ENCODE measurements at places on chromosomes 3 and 15.

GRCh38 chr3:13217736-13218540, 144.7 kb upstream of the IQSEC1 start:
- DNase-seq: no peak

DNA sequence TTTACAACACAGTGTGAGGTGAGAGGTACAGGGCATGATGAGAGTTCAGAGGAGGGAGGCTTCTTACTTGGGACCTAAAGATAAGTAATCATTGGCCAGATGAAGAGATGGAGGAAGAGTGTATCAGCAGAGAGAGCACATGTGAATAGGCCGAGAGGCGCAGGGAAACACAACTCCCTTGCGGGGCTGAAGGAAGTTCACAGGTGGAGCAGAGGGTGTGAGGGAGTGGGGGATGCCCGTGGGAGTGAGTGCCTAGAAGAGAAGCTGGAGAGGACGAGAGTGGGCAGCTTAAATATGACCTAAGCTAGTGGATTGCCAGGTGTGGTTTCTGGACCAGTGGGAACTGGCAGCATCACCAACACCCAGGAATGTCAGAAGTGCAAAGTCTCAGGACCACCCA, 98.2 kb upstream of the TBC1D5 start:
- DNase-seq: no peak

DNA sequence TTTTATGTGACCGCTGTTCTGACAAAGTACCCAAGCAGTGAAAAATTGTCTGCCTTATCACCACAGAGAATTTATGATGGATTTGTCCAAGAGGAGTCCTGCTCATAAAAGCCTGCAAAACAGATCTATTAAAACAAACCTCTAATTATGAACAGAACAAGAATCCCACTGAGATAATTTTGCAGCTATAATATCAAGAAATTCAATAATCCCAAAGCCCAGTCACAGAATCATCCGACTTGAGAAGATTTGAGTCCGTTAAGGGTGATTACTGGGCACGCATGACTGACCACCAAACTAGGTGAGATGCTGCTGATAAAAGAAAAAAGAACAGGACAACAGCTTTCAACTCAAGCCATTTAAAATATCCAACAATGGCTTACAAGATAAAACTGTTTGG, 231.0 kb upstream of the WNT5A start:
- DNase-seq: no peak

DNA sequence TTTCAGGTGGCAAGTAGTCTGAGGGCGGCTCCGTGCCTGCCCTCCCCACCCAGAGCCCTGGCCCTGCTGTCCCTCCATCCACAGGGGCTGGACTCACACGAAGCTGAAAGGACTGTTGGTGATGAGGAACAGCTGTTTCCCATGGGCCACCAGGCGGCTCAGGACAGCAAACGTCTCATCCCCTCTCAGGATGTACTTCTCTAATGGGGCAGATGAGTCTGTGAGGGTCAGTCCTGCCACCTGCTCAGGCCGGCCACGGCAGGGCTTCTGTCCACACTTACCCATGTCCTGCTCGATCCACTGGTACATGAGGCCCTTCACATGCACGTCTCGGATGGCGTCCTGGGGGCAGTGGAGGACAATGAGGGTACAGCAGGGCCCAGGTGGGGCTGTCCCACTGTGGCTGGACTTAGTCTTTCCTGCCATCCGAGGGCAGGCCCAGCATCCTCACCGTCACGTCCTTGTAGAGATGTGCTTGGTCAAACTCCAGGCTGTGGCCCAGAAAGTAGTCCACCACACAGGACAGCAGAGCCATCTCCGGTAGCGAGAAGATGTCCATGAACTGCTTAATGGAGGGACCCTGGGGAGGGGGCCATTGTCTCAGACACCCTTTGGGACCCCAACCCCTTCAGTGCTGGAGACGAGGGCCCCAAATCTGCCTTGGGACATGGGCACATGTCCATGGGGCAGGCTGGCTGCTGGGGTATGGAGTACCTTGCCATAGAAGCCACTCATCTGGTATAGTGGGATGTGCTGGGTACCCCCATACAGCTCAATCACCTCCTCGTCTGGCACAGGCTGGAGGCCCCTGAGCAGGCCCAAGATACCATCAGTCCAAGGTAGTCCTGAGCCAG, 5.7 kb downstream of the NT5DC2 start:
- peak; percentile 7 for DNase-seq

DNA sequence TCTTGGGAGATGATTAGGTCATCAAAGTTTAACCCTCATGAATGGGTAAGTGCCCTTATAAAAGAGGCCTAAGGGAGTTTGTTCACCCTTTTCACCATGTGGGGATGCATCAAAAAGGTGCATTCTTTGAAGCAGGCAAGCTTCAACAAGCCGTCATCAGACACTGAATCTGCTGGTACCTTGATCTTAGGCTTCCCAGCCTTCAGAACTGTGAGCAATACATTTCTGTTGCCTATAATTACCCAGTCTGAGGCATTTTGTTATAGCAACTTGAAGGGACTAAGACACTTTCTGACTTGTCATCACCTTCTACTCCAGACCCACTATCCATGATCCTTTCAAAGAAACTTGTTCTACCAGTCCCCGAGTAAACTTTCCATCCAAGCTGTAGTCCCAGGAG, 44.6 kb upstream of the LRRC58 start:
- DNase-seq: no peak

DNA sequence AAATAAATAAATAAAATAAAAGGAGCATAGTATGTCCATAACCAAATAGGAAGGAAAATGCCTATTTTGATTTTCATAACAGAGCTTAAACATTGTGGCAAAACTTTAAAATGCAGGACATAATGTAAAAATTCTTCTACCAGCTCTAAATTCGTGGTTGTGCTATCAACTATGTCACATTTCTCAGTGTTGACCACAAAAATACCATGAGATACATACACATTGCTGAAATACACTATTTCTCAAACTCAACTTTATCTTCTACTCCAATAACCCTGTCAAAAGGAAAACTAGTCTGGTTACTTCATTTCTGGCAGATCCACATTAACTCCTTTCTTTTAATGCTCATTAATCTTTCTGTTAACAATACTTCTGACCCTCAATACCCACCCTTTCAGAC, 523.2 kb downstream of the FHIT start:
- no peak for DNase-seq

GRCh38 chr3:195753581-195753980, 32.8 kb downstream of the MUC20 start:
- DNase-seq: no peak

DNA sequence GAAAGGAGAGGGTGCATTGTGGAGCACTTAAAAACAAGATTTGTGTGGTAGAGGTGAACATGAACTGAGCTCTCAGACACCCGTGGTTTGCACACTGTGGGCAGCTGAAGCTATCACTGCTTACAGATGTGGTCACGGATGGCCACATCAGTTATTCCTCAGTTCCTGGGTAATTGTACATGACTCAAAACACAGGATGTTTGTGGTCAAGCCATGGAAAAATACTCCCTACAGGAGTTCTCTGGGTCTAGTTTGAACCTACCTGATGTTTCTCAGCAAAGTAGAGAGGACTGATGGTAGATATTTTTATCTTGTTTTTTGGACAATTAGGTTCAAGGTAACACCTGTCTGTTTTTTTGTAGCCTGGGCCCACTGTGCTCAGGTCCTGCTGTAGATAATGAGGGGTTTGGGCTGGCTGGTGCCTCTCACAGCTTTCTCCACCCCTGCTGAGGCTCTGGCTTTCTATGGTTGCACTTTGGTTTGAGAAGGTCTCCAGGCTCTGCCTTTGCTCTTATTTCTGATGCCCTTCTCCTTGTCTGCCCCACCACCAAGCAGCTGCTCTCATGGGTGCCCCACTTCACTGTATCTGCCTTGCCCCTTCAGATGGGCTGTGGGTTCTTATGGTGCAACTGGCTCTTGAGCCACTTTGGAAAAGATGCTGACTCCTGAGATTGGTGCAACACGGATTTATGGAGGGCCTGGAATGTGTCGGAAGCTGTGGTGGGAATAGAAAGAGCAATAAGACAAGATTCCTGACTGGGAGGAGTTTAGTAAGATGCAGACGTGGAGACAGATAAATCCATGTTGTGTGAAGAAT, 40.1 kb downstream of the CDCP1 start:
- DNase-seq: peak; percentile 37

- DNase-seq: no peak
Measured at GRCh38 chr3:64111083-64111482, 87.8 kb upstream of the PSMD6 start.

DNA sequence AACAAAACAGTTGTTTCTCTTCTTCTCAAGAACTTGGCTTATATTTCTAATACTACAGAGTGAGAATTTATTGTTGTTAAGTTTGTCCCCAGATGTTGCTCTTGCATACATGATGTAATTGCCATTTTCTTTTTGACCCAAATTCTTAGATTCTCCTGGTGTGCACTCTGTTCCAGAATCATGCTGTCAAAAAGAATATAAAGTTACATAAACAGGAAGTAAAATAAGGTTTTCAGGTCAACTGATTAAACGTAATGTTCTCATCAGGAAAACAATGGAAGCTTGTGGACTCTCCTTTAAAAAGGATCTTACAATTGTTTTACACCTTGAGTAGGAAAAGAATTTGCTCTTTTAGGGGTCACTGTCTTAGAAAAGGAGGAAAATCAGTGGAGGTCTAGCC, 121.8 kb downstream of the ADAM10 start:
- no peak for DNase-seq

DNA sequence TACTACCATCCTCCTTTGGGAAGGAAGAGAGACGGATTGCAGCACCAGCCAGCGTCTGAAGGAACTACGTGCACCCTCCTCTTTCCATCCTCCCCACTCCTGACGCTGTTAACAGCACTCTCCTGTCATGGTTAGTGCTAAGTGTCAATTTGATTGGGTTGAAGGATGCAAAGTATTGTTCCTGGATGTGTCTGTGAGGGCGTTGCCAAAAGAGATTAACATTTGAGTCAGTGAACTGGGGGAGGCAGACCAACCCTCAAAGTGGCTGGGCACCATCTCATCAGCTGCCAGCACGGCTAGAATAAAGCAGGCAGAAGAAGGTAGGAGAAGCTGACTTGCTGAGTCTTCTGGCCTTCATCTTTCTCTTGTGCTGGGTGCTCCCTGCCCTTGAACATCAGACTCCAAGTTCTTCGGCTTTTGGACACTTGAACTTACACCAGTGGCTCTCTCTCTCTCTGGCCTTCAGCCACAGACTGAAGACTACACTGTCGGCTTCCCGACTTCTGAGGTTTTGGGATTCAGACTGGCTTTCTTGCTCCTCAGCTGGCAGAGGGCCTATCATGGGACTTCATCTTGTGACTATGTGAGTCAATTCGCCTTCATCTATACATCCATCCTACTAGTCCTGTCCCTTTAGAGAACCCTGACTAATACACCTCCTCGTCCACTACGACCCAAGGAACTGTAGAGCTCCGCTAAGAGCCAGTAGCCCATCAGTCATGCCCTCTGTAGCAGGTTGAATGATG, 128.2 kb upstream of the HES1 start:
- no peak for DNase-seq

DNA sequence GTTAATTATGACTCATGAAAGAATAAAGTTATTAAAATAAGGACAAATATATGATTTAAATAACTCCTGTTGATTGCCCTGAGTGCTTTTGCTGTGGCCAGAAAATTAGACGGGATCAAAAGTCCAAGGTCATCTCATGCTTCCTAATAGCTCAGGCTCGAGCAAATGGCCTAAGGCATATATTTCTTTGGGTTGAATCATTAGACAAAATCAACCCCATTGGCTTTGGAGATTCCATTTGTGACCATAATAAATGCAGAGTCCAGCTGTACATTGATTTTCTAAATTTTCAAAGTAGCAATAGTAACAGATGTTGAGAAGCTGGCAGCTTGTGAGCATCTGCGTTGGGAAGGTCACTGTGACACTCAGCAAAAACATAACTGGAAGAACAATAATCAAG, 464.5 kb upstream of the TGFBR2 start:
- no peak for DNase-seq

- DNase-seq: no peak
Measured at GRCh38 chr15:36882487-36883131, 217.7 kb downstream of the MEIS2 start.

DNA sequence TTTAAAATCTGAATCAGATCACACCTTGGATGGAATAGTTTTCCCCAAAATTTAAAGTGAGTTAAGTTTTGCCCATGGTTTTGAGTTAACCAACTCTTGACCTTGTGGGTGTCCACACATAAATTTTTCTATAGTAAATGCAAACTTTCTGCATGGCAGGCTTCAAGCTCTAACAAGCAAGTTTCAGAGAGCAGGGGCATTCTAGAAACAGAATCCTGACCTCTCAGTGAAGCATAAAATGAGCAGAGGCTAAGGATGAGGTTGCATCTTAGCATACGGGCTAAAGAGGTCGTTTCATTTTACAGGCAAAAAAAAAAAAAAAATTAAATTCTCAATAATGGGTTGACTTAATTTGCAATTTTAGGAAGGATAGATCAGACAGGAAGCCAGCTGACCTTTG, 32.1 kb downstream of the CDC25A start:
- DNase-seq: no peak

DNA sequence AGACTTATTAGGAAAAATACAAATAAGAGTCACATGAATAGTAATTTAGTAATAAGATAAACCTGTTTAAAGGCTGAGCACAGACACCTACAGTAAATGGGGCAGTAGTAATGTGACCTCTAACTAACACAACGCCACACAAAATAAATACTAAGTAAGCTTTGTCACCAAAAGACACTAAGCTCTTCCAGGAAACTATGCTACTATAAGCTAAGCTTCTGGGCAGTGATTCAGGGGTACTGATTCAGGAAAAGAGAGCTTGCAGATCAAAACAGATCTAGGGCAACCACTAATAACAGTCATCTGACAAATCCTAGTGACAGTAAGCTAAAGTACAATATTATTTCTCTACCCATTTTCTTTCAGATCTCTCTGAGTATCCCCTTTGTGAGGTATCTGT, 68.8 kb downstream of the PLOD2 start:
- DNase-seq: no peak

GRCh38 chr15:56866803-56867202, 51.6 kb upstream of the TCF12 start:
- no peak for DNase-seq

- DNase-seq: no peak
Measured at GRCh38 chr15:67915461-67916374, 75.9 kb upstream of the RNU6-1 start.

- no peak for DNase-seq
Measured at GRCh38 chr3:136559896-136560295, 192.3 kb downstream of the STAG1 start.

Data from T-helper 1 cell (primary cell).